ENCODE measurements at places on chromosomes 1 and 21.

- DNase-seq, result no peak
Observed at GRCh38 chr1:22494144-22494543, 42.5 kb downstream of the ZBTB40 start.

DNA sequence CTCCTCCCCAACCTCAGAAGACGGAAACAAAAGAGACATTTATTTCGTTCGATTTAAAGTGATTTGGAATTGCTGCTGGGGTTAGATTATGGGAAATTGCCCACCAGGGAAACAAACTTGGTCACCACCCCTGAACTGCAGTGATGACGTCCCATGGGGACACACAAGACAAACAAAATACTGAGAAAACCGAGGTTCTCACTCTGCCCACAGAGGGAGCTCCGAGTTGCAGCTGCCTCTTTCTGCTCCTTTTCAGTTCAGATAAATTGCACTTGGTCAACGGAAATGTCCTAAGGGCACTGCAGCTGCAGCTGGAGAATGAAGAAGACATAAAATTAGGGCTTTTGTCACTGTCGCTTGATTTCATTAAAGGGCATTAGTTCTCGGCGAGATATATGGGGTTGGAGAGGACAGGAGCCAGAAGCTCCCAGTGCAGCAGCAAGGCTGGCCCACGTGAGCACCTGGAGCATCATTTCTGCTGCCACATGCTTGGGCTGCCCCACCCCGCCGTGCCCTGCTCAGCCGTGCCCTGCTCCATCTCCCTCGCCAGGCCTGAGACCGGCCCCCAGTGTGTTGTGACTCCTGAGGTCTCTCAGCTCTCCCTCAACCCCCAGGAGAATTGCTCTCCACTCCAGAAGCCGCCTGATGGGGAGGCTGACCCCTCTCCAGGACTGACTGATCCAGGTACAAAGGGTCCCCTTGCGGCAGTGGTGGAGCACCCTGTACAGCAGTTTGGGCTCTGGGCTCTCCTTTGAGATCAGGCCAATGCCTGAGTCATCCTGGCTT is 231.7 kb upstream of the AJAP1 start:
- no peak for DNase-seq

- DNase-seq, result no peak
Observed at GRCh38 chr1:29395736-29396437, 159.6 kb downstream of the PTPRU start.

GRCh38 chr1:234609691-234610042 is 311 bp downstream of the IRF2BP2 start:
- no peak for DNase-seq

DNA sequence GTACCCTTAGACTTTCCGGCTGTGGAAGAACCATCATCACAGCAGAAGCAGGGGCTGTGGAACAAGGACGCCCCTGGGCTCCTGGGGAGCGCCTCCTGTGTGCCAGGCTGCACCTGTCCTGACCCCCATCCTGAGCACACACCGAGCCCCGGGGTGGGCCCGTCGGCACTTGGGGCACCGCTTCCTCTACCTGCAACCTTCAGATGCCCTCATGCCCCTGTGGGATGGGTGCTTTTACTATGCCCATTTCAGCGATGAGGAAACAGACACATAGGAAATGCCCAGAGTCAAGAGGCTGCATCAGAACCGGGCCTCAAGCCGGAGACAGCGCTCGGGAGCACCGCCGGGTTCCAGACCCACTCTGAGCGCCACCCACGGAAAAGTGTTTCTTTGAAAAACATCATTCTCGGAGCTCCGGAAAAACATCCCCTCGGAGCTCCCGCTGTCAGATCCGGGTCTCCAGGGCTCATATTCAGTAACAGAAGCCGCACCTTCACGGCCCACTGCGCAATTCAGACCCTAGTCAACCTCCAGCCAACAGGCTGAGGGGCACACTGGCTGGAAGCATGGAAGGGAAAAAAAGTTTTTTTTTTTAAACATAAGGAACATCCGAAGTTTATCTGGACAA is 8.0 kb downstream of the TPRG1L start:
- DNase-seq, result no peak

- no peak for DNase-seq
Observed at GRCh38 chr1:152053375-152053774, 16.6 kb upstream of the S100A11 start.

GRCh38 chr1:7651203-7651602 is 119.9 kb upstream of the VAMP3 start:
- no peak for DNase-seq

DNA sequence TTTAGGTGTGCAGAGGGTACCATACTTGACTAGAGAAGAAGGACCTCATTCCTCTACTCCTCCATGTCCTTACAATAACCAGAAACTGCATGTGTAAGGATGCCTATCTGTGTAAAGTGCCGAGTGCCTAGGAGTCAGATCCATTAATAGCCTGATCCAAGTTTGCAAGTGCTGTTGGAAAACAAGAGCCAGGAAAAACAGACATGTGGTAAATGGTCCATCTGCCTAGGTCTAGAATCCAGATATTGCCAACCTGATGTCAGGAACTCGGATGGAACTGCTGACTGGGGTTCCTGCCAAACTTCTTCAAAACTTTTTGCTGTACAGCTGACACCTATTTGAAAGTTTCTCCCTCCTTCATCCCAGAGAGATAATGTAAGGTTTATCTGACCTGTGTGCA is 239.4 kb upstream of the CAMK1G start:
- no peak for DNase-seq

DNA sequence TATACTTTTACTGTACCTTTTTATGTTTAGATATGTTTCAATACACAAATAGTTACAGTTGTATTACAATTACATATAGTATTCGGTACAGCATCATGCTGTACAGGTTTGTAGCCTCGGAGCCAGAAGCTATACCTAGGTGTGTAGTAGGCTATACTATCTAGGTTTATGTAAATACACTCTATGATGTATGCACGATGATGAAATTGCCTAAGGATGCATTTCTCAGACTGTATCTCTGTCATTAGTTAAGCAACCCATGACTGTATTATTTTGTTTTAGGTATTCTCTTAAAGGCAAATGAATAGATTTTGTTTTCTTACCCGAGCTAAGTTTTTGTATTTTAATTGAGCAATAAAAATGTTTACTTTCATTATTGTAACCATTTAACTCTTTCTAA is 56.4 kb downstream of the SPATA17 start:
- no peak for DNase-seq

- no peak for DNase-seq
Observed at GRCh38 chr1:22971611-22972405, 858 bp downstream of the LACTBL1 start.

- no peak for DNase-seq
Observed at GRCh38 chr1:29630756-29631155, 394.4 kb downstream of the PTPRU start.

DNA sequence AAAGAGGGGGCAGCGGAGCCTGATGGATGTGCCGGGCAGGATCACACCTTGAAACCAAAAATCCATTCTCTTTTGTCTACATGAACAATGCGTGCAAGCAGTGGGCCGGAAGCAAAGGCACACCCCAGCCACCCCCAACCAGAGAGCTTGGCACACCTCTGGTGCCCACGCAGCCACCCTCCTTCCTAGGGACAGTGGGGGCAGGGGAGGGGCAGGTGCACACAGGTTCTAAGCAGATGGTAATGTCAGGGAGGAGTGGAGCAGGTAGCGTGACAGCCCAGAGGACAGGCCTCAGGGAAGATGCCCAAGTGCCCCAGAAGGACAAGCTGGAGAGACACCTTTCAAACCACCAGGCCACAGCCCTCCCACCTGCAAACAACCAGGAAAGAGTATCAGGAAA is 36.5 kb downstream of the SYF2 start:
- DNase-seq, result no peak

DNA sequence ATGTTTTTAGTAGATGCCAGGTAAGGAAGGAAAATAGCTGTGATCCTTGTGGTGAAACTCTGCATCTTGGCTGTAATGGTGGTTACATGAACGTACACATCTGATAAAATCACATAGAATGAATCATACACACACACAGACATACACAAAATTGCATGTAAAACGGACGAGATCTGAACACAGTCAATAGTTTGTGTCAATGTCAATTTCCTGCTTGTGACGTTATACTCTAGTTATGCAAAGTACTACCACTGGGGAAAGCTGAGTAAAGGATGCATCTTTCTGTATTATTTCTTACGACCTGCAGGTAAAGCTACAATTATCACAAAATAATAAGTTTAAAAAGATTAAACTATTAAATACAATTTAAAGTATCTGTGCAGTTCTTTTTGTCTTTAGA is 493.7 kb upstream of the ZP4 start:
- DNase-seq, result no peak

GRCh38 chr1:156726549-156727226 is 1.6 kb upstream of the METTL25B start:
- DNase-seq, result no peak

DNA sequence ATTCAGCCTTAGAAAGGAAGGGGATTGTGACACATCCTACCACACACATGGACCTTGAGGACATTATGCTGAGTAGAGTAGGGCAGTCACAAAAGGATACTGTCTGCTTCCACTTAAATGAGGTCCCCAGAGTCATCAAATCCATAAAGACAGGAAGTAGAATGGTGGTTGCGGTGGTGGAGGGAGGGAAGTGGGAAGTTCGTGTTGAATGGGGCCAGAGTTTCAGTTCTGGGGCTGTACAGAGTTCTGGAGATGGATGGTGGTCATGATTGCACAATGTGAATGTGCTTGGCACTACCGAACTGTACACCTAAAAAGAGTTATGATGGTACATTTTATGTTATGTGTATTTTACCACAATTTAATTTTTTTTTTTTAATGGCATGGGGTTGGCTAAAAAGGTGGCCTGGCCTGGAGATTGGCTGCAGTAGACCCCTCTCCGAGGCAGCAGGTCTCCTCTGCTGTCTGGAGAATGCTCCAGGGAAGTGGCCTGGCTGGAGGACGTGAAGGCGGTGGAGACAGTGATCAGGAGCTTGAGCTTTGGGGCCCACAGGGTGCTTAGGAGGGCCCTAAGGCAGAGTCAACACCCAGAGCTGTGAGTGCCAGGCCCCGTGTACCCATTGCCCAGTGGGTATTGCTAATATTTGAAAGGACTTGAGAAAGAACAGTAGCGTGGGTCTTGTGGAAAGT is 30.4 kb downstream of the IFNGR2 start:
- DNase-seq, result no peak

GRCh38 chr1:55262822-55263221 is 47.7 kb upstream of the USP24 start:
- DNase-seq, result no peak

GRCh38 chr1:2403273-2403672 is 9.1 kb downstream of the PEX10 start:
- DNase-seq, result no peak

- DNase-seq, result no peak
Observed at GRCh38 chr1:198183605-198184004, 26.8 kb downstream of the NEK7 start.

Measured in stimulated activated CD4-positive, alpha-beta T cell treated with anti-CD3 and anti-CD28 coated beads, Interleukin-1b, Interleukin-23, amount 100 ng/mL, for 1 hour (primary cell).